NCI-H446 (cell line): ENCODE measurements at places on chromosomes 4 and X.

DNA sequence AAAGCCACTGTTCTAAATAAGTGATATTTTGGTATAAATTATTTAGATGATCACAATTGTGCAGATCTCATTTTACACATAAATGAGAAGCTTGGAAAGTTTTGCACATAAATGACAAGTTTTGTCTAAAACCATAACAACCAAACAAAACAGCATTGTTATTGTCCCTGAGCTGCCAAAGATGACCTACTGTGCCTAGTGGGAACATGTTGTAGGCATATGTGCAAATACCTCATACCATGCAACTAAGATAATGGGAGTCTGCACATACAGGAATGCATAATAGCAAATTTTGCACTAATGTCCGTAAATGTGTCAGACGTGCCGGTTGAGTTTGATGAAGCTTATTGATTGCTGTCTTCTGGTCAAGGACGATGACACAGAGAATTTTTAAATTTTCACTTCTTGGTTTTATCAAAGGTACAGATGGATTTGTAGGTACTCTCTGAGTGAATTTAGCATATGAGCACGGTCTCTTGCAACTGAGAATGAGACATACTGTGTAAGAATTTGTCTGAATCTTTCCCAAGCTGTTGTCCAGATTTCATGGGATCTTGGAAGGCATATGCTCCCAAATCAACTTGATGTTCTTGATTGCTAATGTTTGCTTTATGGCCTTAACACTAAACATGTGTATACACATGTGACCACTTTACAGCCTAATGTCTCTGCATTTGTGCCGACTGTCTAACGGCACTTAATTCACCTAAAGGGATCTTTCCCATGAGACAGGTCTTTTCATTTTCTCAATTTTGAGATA, 1133.5 kb downstream of the FAT4 start:
- no peak for DNase-seq

GRCh38 chr4:131304686-131305085, 1844.4 kb upstream of the PCDH10 start:
- DNase-seq, result no peak

DNA sequence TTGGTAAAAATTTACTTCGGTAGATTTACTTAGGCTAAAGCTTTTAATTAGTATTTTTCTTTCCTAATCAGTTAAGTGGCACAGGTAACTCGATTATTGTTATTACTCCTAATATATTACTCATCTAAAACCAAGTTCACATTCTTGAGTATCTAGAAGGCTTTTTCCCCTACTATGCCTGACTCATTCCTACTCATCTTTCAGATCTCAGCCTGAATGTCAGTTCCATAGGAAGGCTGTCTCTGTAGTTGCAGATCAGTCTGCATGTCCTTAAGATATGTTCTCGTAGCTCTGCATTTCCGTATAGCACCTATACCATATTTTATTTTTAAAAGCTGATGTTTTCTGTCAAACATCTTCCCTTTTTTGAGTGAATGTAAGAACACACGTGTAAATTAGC, 5.9 kb upstream of the FAM184B start:
- no peak for DNase-seq

DNA sequence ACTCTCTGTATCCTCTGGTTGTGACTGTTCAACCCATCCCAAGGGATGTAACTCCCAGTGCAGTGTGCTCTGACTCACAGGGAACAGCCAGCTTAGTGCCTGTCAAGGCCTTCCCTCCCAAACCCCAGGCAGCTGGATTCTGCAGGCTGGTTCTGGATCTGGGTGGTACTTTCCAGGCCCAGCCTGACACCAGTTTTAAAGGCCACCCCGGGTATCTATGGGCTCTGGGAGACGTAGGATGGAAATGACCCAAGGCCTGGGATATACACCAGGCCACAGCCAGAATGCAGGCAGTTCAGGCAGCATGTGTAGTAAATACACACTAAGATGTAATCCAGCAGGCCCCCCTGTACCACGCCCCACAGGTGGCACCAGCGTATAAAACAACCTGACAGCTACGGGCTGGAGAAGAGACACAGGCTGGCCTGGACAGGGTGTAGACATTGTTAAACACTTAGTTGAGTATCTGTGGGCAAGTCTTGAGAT, 64.2 kb downstream of the SPINK2 start:
- no peak for DNase-seq

DNA sequence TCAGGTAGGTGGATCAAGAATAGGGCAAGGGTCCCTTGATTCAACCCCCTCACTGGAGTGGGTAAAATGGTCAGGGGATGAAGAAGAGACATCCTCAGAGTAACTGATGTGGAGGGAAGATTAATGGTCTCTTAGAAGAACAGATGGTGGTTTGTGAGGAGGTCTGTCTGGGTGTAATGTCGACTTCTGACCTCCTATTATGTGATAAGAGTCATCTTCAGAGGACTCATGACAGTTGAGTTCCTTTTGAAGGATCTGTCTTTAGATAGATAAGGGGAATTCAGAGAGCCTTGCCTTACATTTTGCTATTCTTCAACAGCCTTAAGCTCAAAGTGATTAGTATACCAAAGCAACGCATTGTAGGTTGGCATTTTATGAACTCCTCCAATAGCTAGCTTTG, 27.1 kb upstream of the MAGEA8 start:
- no peak for DNase-seq

DNA sequence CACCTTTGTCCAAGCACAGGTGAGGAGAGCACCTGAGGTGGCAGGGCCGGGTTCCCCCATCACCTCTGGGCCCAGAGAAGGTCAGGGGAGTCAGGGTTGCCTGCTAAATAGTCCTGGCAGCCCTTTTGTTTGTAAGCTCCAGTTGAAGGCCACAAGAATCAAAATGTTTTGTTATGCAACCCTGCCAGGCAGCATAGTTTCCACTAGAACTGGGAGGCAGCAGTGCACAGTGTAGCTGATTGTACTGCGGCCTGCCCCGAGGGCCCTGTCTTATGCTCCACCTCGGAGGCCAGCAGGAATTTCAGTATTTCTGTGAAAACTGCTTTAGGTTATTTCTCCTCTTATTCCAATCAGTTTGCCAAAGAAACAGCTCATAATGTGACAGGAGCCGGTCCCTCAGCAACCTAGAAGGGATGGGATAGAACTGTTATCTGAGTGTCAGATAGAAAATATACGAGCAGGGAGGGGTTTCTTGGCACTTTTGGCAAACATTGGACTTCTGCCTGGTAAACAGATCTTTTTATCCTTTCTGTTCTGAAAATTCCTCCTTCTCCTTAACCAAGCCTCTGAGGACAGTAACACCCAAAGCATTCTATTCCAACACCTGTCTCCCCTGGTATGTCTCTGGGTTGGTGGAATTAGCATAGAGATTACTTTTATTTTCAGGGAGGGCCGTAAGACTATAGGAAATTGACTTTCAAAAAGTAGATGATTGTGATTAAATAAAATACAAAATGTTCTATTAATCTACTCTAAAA, 93.6 kb downstream of the LNX1 start:
- DNase-seq, result no peak

- no peak for DNase-seq
Measured at GRCh38 chr4:154208424-154208823, 283.2 kb downstream of the DCHS2 start.

DNA sequence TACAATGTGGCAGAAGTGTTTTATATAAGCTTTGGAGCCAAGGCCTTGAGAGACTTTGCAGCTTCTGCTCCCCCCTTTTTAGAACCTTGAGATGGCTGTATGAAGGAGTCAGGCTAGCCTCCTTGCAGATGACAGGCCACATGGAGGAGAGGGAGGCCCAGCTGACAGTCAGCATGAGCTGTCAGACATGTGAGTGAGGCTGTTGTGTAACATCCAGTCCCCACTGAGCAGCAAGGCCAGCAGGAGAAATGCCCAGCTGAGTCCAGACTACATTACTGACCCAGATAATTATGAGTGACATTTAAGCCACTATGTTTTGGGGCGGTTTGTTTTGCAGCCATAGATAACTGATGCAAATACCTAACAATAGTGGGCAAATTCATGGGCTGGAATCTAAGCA, 515.3 kb upstream of the ARX start:
- DNase-seq, result no peak

- DNase-seq, result no peak
Measured at GRCh38 chr4:177057186-177057585, 252.5 kb upstream of the NEIL3 start.

- DNase-seq, result no peak
Measured at GRCh38 chrX:150034788-150035187, 96.5 kb upstream of the EOLA2 start.

- DNase-seq, result no peak
Measured at GRCh38 chr4:188037003-188037713, 41.6 kb downstream of the ZFP42 start.

DNA sequence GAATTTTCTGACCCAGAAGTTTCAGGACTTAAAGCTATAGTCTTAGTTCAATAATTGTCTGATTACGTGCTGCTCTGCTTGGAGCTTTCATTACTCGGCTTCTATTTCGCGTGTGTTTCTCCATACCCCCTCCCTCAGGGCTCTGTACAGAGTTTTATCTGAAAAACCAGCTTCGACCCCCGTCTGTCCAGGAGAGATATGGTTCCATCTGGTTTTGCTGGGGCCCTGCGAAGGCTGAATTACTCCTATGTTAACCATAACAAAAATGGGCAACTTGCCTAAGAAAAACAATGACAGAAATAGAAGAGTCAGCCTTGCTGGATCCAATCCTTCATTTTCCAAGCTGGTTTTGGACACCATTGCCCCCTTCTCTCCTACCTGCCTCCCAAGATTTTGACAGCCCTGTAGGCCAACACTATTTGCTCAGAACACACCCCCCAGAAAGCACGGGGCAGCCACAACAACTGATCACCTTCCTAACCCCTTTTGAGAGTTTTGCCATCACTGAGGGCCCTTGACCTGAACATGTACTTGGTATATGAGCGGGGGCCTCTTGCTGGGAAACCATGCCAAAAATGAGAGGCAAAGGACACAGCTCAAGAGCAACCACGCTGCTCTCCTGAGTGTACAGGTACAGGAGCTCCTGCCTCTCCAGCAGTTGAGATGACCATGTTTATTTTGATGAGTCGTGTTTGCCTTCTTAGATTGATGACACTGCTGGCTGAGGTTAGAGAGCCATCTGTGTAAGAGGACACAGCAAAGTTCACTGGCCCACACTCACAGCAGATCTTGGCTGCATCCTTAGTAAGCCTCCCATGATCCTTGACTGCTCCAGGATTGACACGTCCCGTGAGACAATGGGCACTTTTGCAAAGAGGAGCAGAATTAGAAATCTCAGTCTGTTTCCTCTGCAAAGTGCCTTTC, 36.2 kb upstream of the ATP6AP2 start:
- no peak for DNase-seq

GRCh38 chrX:43718546-43718945, 62.4 kb downstream of the MAOA start:
- no peak for DNase-seq

- peak; percentile 50 for DNase-seq
Measured at GRCh38 chrX:115940888-115941332, 229.6 kb upstream of the AGTR2 start.

DNA sequence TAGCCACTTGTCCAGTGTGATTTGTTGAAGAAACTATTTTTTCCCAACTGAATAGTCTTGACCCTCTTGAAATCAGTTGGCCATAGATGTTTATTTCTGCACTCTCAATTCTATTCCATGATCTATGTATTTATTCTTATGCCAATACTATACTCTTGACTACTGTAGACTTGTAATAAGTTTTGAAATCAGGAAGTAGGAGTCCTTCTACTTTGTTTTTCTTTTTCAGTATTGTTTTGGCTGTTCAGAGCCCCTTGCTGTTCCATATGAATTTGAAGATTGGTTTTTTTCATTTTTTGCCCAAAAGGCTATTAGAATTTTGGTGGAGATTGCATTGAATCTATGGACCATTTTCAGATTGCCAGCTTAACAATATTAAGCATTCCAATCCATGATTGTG, 10.2 kb downstream of the SAP30 start:
- DNase-seq, result no peak

GRCh38 chr4:133668061-133668851, 519.2 kb downstream of the PCDH10 start:
- DNase-seq, result no peak

- DNase-seq, result no peak
Measured at GRCh38 chr4:88318751-88319350, 34.5 kb upstream of the PPM1K start.

- no peak for DNase-seq
Measured at GRCh38 chrX:136219893-136220292, 31.3 kb downstream of the MAP7D3 start.

- no peak for DNase-seq
Measured at GRCh38 chrX:133191739-133192039, 26.5 kb downstream of the TFDP3 start.

- DNase-seq, result no peak
Measured at GRCh38 chr4:142081025-142081424, 444.6 kb downstream of the IL15 start.

- DNase-seq, result no peak
Measured at GRCh38 chr4:145625677-145626622, 6.8 kb downstream of the MMAA start.

GRCh38 chr4:48634688-48635308, 144.7 kb downstream of the ZAR1 start:
- no peak for DNase-seq

DNA sequence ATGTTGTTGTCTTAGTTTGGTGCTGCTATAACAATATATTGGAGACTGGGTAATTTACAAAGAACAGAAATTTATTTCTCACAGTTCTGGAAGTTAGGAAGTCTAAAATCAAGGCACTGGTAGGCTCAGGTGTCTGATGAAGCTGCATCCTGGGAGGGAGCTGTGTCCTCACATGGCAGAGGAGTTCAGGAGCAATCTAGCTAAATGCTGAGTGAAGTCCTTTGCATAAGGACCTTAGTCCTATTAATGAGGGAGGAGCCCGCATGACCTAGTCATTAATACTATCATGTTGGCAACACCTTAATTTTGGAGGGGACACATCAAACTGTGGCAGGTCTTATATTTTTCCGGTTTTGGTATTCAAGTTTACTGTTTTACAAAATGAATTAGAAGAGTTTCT, 36.0 kb upstream of the NSUN7 start:
- no peak for DNase-seq

DNA sequence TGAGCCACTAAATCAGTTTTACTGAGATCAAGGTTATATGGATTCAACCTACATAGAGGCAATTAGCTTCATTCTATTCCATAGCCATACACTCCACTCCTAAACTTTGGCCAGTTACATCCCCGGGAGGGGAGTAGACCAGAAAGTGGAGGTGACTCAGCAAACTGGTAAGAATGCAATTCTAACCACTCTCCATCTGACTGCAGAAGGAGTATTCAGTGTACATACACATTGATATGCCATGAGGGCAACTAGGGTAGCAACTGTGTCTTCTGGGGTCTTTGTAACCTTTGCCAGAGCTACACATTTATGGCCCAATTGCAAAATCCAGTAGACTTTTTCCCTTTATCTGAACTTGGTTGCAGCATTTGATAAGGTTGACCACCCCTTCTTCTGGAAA, 7.6 kb downstream of the SLC25A43 start:
- no peak for DNase-seq

DNA sequence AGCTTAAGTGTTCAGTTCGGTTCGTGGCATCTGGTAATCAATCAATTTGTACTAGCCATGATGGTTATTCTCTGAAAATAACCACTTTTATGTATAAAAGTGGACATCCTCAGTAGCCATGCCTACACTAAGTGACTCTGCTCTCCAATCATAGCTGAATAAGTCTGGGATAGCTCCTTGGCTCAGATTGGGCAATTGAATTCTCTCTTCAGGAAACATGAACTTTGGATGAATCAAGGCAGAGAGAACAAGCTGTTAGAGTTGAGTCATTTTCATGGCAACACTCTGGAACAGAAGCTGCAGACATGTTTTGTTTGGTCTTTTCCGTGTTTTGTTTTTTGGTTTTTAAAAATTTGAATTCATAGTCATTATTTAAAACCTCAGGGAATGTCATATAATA, 66.8 kb upstream of the TMEM164 start:
- DNase-seq, result no peak
